Cardiac septum (tissue), 1 donor: ENCODE measurements at places on chromosomes 16 and 17. TPM values are rescaled to one million over a fixed set of nuclear protein-coding genes. Genes with fewer than 3 reads are reported as not detected.

The HSD17B1 gene
- 0.83 TPM for total RNA-seq

The TNFRSF17 gene
- not detected for total RNA-seq

The DOC2B gene
- 6.4 TPM for total RNA-seq

The PLXDC1 gene
- total RNA-seq, result 21.4 TPM

The NRN1L gene
- total RNA-seq, result 2.1 TPM

The PRSS33 gene
- total RNA-seq, result not detected

The C16orf92 gene
- not detected for total RNA-seq

GRCh38 chr17:68585643-68586042 lies 15.5 kb downstream of the FAM20A start:
- no peak for DNase-seq

DNA sequence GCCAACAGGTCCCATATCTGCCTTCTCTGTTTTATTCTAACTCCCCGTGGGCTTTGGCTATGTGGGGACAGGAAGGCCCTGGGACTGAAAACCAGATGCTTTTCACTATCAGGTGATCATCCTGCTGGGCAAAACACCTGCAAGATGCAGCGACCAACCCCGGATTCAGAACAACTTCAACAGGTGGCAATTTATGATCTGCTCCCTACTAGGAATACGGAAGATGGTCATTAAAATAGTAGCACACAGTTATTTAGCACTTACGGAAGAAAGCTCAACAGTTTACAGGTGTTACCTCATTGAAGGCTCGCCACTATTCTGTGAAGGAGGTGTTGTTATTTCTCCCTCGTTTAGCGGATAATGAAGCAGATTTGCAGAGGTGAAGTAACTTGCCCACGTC lies 7.8 kb upstream of the SLC5A11 start:
- DNase-seq, result no peak

DNA sequence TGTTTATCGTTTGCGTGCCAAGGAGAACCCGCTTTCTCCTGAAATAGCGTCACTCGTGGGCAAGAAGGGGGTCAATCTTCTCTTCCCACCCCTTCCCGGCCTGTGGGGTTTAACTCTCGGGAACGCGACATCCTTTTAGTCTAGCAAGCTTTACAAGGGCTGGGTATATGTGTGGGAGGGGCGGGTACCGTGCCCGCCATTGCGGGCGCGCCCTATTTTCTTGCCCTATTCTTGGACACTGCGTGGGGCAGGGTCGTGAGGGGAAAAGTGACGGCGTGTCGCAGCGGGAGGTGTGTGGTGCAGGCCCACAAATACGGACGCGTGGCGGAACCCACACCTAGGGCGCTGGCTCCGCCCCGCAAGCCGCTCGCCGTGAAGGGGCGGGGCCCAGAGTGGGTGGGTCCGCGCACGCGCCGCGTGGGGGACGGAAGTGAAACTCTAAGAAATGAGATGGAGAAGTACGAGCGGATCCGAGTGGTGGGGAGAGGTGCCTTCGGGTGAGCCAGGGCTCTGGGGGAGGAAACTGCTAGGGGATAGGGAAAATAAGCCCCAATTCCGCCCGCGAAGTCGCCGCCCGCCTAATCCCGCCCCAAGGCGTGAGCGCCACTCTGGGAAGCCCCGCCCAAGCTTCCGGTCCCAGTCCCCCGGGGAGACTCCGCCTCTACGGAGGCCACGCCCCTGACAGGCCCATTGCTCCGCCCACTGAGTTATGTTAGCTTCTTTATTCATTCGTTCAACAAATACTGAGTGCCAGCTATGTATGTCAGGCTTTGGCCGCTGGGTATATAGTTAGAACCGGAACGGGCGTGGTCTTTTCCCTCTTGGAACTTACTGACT lies at the start of gene NEK8:
NEK8 (plus strand) TSS at position 425 of the 837 bp plus-strand sequence; CDS start at position 451, 26 bp downstream.
- DNase-seq, result peak; percentile 97

- DNase-seq, result no peak
Measured at GRCh38 chr16:75074920-75075687, 41.5 kb downstream of the LDHD start.

DNA sequence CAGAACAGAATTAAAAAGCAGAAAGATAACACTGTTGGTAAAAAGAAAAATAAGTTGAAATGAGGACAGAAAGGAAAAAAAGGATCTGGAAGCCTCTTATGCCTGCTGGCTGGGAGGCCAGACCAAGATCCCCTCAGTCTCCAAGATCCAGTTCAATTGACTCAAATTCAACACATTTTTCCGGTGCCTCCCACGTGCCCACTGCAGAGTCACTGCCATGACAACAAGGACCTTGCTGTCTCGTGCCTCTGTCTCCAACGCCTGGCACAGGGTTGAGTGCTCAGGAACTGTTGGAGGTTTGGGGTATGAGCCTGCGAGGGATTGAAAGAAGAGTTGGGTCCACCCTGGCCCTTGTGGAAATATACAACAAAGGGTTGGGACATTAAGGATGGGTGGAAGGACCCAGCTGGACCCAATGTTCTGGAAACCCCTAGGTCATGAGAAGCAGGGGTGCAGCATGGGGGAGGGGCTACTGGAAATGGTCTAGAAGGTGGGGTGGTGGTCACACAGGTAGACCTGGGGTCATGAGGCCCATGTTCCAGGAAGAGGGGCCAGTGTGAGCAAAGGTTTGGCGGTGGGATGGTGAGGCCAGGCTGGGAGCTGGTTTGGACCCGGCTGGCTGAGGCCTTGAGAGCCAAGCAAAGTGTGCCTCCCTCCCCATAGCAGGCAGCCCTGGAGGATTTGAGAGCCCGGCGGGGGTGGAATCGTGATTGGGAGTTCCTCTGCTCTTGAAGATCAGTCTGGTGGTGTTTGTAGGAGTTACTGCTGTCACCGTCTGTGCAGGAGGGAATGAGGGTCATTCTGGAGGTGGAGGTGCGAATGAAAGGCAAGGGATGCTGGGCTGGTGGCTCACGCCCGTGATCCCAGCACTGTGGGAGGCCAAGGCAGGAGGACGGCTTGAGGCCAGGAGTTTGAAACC lies 1.3 kb downstream of the IL34 start:
- DNase-seq, result no peak

DNA sequence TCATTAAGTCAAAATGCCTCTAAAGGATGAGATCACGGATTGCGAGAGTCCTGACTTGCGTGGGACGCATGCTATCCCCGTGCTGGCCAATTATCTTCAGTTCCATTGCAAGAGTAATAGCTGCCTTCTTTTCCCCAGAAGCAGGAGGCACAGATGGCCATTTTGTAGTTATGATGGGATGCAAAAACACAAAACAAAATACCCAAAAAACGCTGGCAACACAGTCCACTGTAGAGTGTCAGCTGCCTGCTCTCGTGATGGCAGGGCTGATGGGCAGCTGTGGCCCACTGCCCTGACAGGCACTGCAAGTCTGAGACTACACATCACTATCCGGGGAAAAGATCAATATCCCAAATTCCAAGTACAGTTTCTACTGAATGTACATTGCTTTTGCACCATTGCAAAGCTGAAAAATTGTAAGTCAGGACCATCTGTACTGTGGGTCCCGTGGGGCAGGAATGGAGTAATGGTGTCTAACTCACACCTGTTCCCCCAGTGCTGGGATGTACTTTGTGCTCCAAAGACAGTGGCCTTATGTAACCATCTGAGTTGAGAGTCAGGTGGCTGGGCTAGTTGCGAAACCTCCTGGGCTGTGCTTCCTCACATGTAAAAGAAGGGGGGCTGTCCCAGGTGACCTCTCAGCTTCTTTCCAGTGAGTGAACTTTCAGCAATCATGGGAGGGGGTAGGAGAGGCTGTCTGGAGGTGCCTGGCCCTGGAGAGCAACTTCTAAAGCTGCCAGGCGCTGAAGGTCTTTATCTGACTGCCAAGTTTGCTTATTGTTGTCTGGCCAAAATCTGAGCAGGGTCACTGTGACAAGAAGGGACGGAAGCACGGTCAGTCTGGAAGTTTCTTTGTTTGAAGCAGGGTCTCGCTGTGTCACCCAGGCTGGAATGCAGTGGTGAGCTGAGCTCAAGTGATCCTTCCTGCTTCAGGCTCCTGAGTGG lies 4.7 kb downstream of the SLC47A1 start:
- DNase-seq, result peak; percentile 75

GRCh38 chr17:51685287-51685909 lies 425.1 kb downstream of the UTP18 start:
- no peak for DNase-seq

DNA sequence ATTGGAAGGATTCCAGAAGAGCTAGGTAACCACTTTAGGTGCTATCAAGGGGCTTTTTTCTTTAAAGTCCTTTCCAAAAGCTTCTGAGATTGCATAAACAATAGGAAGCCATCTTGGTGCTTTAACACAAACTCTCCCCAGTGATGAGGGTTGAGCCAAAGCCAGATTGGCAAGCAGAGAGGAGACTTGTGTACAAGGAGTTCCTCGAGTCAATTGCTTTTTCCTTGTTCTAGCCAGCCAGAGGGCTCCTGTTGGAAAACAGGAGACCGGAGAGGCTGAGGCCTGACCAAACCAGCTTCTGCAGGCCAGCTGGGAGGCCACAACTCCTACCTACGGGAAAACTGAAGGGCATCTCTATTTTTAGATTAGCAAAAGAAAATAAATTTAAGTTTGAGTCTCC lies 46.5 kb downstream of the MAPT start:
- DNase-seq, result no peak

GRCh38 chr17:17109907-17110306 lies 67.7 kb downstream of the MPRIP start:
- no peak for DNase-seq

GRCh38 chr17:68598545-68598961 lies 2.6 kb downstream of the FAM20A start:
- no peak for DNase-seq

GRCh38 chr16:12195296-12195695 lies 218.8 kb downstream of the SNX29 start:
- DNase-seq, result no peak

DNA sequence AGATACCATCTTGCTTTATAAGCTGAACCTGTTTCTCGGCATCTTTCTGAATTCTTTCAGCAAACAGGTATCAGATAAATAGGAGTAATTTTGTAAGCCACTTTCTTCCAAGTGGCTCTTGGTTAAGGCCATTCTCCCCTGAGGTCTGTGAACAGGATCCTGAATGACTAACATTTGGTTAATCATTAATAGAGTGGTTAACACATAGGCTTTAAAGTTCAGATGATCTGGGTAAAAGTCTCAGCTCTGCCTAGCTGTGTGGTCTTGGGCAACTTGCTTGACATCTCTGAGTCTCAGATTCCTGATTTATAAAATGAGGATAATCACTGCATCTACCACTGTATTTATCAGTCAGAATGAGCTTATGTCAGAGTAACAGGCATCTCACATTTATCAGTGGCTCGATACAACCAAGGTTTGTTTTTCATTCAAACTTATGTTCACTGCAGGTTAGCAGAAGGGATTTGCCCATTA lies 44.4 kb upstream of the ANKFN1 start:
- DNase-seq, result no peak
